ENCODE measurements at places on chromosomes 4 and X.

GRCh38 chrX:104641176-104641575 is 75.2 kb downstream of the IL1RAPL2 start:
- no peak for DNase-seq

- DNase-seq, result no peak
Measured at GRCh38 chr4:75698963-75699228, 25.5 kb upstream of the USO1 start.

DNA sequence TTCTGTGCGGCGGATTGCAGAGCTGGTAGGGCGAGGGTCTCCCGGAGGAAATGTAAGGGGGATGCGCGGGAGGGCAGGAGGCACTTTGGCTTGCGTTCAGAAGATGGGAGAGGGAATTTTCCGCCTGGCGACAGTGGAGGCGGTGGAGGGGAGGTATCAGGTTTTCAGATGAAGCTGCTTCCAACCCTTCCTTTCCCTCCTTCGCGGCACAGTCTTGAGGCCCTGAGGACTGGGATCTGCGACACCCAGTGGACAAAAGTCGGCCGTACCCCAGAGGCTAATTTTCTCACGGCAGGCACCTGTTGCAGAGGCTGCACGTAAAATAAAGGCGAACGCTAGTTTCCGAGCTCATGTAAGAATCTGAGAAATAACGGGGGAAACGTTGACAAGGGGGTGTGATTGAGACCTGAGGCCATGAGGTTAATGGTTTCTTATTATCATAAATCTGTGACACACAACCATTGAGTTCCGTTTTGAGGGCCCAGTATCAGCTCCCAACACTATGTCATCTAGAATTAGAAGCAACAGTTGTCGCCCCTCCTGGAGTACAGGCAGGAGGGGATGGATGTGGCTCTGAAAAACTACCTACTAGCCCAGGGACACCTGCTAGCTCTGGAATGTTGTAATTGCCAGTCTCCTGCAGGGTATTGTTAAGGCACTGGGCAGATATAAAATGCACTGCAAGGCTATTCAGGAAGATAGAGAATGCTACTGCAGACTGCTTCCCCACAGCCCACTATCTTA is 1.1 kb downstream of the ZCCHC18 start:
- DNase-seq, result peak; percentile 81

DNA sequence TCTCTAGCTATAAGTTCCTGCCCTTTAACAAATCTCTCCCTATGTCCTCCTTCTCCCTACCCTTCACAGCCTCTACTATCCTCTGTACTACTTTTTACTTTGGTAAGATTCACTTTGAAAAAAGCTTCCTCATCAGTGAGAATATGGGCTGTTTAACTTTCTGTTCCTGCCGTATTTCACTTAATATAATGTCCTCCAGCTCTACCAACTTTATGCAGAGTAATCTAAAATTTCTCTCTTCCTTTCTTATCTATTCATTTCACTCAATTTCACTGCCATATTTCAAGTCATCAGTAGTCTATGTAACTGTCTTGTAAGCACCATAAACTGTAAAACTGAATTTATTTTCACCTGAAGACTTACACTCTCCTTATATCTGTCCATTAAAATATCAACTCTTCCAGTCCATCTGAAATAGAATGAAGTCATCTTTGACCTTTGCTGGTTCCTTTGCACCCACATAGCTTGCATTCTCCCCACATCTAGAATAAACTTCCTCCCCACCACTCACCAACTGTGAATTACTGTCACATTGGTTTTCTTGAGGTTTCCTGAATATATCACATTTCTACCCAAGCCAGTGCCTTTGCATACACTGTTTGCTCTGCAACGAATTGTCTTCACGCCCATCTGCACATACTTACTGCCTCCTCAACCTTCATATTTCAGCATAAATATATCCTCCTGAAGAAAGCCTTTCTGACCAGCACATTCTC is 54.6 kb downstream of the ARAP2 start:
- no peak for DNase-seq

DNA sequence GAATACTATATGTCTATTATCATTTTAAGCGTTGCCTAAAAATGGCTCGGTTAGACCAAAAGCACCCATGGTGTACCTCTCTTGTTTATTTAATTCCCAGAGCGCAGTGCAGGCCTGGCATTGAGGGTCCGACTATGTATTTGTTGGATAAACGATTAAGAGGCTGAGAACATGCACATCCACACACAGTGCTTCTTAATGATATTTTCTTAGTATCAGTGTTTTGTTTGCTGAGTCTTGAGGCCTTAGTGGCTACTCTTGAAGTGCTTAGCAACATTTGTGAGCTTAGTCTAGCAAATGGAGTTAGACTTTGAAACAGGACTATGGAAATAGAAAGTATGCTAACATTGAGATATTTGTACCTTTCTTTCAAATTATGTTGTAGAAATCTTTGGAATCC is 43.7 kb downstream of the CDS1 start:
- no peak for DNase-seq

- DNase-seq, result no peak
Measured at GRCh38 chr4:176534566-176534965, 214.8 kb downstream of the SPCS3 start.

DNA sequence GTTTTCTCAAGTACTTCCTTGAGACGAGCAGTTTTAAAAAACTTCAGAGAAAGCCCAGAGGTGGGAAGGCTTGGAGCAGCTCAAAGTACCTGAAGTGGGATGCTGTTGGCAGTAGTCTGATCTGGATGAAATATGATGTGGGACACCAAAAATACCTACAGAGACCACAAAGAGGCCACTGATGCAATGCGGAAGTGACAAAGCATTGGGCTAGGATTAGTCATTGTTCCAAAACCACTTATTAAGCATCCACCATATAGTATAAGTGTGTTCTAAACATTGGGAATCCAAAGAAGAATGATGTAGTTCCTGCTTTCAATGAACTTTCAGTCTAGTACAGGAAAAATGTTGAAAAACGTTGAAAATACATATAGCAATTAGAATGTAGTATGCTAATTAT is 386.1 kb upstream of the CNKSR2 start:
- DNase-seq, result no peak

GRCh38 chr4:183906489-183906738 is 1.3 kb downstream of the STOX2 start:
- DNase-seq, result peak; percentile 3

GRCh38 chr4:145824463-145824862 is 114.2 kb downstream of the ZNF827 start:
- DNase-seq, result peak; percentile 26

DNA sequence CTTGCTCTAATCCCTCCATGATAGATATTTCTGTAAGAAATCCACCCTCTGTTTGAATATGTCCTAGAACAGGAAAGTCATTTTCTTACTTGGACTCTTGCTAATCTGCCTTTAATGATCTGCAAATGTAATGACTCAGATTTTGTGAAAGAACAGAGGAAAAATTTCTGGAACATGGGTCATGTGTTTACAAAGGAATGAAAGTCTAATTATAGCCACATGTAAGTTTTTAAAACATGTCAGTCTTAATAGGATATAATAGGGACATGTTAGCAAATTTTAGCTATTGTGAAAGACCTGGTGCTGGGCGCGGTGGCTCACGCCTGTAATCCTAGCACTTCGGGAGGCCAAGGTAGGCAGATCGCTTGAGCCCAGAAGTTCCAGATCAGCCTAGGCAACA is 47.6 kb downstream of the GRK4 start:
- DNase-seq, result no peak
